ENCODE measurements at places on chromosomes 1 and 21.

DNA sequence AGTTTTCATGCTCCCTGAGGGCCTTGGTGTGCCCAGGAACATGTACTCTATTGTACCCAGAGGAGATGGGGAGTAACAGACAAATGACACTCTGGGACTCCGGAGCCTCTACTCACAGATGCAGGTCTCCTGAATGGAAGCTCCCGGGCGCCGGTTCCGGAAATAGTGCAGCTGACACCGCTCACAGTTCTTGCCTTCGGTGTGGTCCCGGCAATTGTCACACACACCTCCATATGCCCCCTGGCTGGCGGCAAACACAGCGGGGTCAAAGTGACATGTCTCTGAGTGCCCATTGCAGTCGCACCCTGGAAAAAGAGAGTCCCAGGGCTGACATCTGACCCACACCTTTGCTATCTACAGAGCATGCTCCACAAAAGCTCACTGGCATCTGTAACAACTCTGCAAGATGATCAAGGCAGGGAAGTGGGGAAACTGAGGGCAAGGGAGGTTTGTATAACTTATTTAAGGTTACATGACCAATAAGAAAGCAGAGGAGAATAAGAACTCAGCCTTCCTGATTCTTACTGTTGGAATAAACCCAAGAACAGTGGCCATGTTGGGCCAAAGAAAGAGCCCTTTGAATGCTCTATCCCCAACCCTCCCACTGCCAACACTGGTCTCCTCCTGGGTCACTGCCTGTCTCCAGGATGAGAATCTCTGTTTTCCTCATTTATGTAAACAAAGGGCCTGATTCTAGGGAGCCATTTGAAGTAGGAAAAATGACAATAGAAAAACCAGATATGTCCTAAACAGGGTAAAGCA, 22.4 kb downstream of the LAMB3 start:
- DNase-seq: no peak

- no peak for DNase-seq
Measured at GRCh38 chr1:119632841-119633240, 15.2 kb downstream of the ZNF697 start.

DNA sequence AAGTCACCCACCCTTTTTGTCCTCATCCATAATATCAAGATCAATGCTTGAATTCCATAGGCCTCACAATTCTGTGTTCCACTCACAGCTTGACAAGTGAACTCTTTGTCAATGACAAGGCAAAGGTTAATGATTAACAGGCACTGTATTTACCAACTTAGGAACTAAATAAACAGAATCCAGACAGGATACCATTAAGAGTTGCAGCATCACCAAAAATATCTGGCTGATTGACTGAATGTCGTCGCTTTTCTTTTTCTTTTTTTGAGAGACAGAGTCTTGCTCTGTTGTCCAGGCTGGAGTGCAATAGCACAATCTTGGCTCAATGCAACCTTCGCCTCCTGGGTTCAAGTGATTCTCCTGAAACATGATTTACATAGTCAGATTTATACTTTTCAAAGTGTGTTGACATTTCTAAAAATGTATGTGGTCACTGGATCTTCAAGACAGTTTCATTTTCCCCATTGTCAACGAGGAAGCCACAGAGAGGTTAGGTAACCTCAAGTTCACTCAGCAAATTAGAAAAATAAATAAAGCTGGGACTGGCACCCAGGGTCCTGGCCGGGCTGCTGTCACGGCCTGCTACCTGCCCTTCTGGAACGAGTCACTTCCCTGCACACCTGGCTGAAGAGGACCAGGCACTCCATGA, 81.0 kb downstream of the PDE9A start:
- no peak for DNase-seq

DNA sequence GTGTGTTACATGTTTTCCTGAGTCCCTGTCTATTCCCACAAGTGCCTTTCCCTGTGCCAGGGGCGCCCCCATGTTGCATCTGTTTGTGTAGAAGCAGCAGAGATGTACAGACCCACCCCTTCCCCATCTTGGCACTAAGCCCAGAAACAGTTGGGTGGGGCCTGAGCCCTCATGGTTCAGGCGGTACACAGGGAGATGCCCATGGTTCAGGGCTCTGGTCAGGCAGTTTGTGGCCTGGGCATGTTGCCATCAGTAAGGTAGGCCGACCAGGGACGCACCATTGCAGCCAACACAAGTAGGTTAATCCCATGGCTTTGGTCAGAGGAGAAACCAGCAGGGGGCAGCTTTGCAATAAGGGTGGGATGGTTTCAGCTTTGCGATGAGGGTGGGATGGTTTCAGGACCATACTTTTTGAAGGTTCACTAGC, 914 bp upstream of the ADGRB2 start:
- peak; percentile 67 for DNase-seq

- no peak for DNase-seq
Measured at GRCh38 chr1:215833941-215834729, 267.0 kb downstream of the KCTD3 start.
